ENCODE measurements at places on chromosomes 3 and 15.

- DNase-seq = peak; percentile 66
Observed at GRCh38 chr3:52606373-52607085, 70.1 kb downstream of the UQCC5 start.

DNA sequence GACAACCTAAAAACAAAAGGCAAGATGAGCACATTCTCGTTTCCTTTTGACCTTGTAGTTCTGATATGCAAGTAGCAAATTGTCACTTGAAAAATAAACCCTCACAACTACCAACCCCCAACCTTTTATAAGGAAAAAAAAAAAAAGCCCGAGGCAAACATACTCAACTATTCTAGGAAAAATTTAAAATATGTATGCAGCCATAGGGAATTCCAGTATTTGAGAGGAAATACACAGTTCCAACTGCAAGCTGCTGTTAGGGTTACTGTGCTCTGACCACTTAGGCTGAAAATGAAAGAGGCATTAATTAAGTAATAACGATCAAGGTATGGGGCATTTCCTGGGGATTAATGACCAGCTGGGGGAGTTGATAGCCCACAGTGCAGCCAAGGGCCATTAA, 281.9 kb upstream of the DPH6 start:
- no peak for DNase-seq

- no peak for DNase-seq
Observed at GRCh38 chr3:150251187-150252062, 156.7 kb upstream of the TSC22D2 start.

GRCh38 chr3:14480207-14481017, 59.7 kb downstream of the GRIP2 start:
- DNase-seq = no peak

DNA sequence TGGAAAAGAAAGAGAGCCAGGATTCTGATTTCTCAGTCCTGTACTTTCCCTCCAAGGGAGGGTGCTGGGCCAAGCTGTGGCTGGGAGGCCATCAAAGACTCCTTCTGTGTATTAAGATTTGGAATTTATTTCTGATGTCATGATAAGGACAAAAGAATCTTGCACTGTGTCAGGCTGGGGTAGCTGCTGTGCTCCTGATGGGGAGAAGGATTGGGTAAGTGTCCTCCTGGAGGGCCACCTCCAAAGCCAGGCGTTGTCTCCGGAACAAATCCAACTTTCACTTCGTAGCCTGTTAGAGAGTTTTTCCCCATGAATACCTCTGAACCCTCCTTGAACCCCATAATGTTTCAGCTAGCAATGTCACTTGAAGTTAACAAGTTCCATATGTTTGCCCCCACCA, 29.9 kb downstream of the CLDN11 start:
- DNase-seq = no peak

DNA sequence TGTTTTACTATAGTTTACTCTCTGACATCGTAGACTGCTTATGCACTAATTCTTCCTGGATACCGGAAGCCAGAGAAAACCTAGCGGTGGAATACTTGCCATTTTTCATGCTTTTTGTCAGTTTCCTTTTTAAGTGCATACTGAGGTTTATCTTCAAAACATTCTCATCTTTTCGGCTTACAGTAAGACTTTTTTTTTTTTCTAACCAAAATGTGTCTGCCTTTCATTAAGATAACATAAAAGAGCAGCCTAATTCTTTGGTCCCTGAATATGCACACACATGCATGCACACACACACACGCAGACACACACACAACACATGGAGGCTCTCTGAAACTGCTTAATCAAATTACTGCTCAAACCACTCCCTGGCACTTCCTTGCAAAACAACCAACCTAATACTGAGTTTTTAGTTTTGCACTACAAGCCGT, 1.3 kb downstream of the ZNF445 start:
- no peak for DNase-seq

DNA sequence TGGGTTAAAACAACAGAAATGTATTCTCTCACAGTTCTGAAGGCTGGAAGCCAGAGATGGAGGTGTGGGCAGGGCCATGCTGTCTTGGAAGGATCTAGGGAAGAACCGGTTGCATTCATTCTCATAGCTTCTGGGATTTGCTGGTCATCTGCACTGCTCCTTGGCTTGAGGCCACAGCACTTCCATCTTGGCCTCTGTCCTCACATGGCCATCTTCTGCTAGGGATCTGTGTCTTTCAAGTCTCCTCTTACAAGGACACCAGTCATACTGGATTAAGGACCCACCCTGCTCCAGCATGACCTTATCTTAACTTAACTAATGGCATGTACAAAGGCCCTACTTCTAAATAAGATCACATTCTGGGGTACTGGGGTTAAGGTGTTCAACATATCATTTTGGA, 47.7 kb downstream of the RPLP1 start:
- no peak for DNase-seq

DNA sequence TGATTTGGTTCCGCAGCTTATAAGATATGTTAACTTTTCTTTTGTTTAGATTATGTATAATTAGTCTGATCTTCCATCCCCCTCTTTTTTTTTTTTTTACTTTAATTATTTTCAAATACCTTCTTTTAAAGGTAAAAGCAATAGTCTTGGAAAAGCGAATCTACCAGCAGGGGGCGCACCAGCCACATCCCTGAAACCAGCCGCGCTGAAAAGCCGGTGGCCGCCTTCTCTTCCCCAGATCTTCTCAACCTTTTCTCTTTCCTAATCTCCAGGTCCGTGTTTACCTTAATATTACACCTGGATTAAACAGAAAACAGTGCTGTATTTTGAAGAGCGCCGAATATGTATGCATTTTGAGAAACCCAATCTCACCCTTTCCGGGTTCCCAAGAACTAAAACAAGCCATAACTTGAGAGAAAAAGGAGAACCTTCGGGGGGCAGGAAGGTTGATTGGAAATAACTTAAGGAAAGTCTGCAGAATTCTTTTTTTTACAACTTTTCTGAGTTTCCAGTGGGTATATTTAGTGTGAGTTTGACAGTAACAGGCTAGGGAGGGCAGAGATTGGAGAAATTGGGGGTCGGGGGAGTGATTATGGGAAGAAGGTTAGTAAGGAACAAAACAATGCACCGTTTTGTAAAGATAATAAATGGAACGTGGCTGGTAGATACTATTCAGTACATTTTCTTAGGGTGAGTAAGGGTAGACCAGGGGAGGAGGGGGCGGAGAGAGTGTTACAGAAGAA, 2.0 kb upstream of the SOX2 start:
- peak; percentile 61 for DNase-seq

GRCh38 chr3:42376344-42376798, 34.0 kb downstream of the LYZL4 start:
- DNase-seq = no peak

DNA sequence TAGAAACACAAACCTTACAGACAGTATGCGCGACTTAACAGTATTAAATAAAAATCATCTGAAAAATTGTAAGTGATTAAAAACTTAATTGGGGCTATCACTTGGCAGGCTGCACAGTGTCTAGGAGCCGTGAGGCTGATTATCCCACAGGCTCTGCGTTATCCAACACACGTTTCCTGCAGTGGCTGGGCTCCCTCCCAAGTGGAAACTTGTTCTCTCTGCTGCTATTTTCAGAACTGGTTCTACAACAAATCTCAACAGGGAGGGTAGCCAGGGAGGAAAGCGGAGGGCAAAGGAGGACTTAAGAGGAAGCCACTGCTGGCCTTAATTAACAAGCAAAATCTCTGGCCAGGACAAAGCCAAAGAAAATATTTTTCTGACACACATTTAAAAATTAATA, 555.2 kb downstream of the MAGI1 start:
- DNase-seq = no peak

GRCh38 chr3:99909714-99910495, 92.2 kb downstream of the CMSS1 start:
- peak; percentile 71 for DNase-seq

- DNase-seq = no peak
Observed at GRCh38 chr3:14524920-14525660, 15.1 kb downstream of the GRIP2 start.

DNA sequence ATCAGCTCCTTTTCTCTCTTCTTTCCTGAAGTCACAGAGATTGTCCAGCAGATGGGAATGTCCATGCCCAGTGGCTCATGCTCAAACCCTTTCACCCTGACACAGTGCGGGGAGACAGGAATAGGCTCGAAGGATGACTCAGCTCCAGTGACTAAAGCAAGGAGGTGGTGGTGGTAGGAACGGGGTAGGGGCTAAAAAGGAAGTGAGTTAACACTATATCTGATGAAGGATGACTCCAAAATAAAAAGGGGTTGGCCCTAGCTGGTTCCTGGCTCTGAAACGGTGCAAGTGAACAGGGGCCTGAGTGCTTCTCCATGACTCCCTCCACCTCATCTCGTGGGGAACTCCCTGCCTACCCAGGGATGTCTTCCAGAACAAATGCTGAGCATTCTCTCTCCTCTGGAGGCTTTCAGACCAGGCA, 167.4 kb upstream of the LPP start:
- DNase-seq = peak; percentile 70

DNA sequence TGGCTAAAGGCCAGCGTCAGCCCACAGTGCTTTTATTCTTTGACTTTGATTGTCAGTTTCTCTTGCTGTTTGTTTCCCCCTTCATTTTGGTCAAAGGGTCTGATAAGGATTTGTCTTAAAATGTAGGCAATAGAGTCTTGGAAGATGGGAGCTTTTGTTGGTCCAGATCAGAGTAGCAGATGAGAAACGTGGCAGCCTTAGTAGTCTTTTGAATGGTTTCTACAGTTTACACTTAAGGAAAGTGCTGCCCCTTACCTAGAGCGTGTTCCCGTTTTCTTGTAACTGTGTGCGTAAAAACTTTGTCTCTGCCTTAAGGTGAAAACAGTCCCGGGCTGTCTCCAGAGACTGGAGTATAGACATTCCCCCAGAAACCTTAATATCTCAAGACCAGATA, 630 bp downstream of the LXN start:
- DNase-seq = no peak

GRCh38 chr3:14472471-14473351, 67.4 kb downstream of the GRIP2 start:
- peak; percentile 73 for DNase-seq

DNA sequence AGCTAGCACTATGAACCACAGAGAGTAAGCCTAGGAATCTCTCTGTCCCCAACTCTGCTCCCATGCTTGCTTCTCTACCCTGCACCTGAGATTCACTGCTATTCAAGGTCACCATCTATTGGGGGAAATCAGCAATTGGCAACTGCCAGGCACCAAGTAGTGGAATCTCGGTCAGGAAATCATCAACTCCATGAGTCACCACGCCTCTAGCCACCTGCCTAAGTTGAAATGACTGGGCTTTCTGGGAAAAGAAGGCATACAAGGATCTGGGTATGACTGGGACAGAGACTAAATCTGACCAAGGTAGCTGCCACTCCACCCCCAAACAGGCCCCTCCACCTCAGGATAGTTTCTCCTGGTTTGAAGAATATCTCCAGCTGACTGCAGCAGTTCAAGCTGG, 464.1 kb upstream of the CBLB start:
- peak; percentile 21 for DNase-seq

Measured in A549 (cell line).